Glutamatergic neuron (in vitro differentiated cells): ENCODE measurements at places on chromosomes 11 and 22. TPM values are rescaled to one million over a fixed set of nuclear protein-coding genes. Genes with fewer than 3 reads are reported as not detected.

TMA7B gene
- total RNA-seq = not detected

DNA sequence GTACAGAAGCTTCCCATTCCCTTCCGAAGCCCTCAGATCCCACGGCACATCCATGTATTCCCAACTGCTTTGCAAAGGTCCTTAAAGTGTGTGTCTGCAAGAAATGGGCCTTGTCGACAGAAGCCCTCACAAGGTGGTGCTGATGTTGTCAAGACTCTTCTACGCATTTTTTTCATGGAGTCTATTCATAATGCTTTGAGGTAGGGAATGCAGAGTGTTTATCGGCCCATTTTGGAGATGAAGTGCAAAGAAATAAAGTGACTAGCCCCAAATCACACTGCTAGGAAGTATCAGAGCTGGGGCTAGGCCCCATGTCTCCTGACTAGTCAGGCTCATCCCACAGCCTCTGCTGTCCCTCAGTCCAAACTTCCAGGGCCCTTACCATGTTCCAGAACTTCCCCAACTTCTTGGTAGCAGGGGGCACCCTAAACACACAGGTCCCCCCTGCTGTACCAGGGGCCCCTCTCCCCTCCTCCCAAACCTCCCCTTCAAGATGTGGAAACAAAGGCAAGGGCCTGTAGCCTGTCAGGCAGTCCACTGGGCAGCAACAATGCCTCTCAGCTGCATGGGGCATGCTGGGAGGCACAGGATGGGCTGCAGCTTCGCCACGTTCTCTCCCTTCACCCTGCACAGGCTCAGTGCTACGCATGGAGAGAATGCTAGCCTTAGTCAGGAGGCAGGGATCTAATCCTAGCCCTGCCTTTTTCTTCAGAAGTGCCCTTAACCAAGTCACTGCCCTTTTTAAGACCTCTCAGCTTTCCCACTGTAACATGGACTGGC is 7.8 kb downstream of the IL18BP start:
- peak overlapping the region; percentile 52 for H3K27ac ChIP-seq
- no peak for DNase-seq
- peaks cover 5% of the 10 kb centered on the region for H3K36me3 ChIP-seq
- H3K4me3 ChIP-seq = no peak overlapping the region
- H3K4me1 ChIP-seq = peaks cover 21% of the 10 kb centered on the region

GRCh38 chr11:104163100-104164027 is 583 bp downstream of the PDGFD start:
- no peaks in the 10 kb centered on the region for H3K36me3 ChIP-seq
- no peak for DNase-seq
- H3K4me1 ChIP-seq = peaks cover 3% of the 10 kb centered on the region
- no peaks in the 10 kb centered on the region for H3K27me3 ChIP-seq
- no peak overlapping the region for H3K27ac ChIP-seq

- peak overlapping the region; percentile 88 for H3K27ac ChIP-seq
- H3K27me3 ChIP-seq = peaks cover 10% of the 10 kb centered on the region
- no peak for DNase-seq
- H3K36me3 ChIP-seq = no peaks in the 10 kb centered on the region
Measured at GRCh38 chr11:65569164-65569972, 909 bp upstream of the ZNRD2 start.

GRCh38 chr11:130204703-130205095 is 45.1 kb downstream of the ST14 start:
- DNase-seq = no peak
- H3K27me3 ChIP-seq = peaks cover 4% of the 10 kb centered on the region
- H3K4me3 ChIP-seq = no peak overlapping the region
- H3K4me1 ChIP-seq = no peaks in the 10 kb centered on the region
- no peak overlapping the region for H3K27ac ChIP-seq
- H3K36me3 ChIP-seq = peaks cover 6% of the 10 kb centered on the region

- DNase-seq = no peak
- H3K27ac ChIP-seq = no peak overlapping the region
- H3K36me3 ChIP-seq = no peaks in the 10 kb centered on the region
- no peak overlapping the region for H3K4me3 ChIP-seq
- peaks cover 6% of the 10 kb centered on the region for H3K4me1 ChIP-seq
Measured at GRCh38 chr11:19332476-19332875, 91.7 kb upstream of the E2F8 start.

TPH1 gene
- 0.83 TPM for total RNA-seq

- no peak overlapping the region for H3K4me3 ChIP-seq
- H3K36me3 ChIP-seq = peaks cover 31% of the 10 kb centered on the region
- no peak overlapping the region for H3K27ac ChIP-seq
- peaks cover 9% of the 10 kb centered on the region for H3K27me3 ChIP-seq
- no peaks in the 10 kb centered on the region for H3K4me1 ChIP-seq
- DNase-seq = no peak
Measured at GRCh38 chr22:44913198-44913983, 96.4 kb downstream of the PHF21B start.

UPK3A gene
- total RNA-seq = not detected

DNA sequence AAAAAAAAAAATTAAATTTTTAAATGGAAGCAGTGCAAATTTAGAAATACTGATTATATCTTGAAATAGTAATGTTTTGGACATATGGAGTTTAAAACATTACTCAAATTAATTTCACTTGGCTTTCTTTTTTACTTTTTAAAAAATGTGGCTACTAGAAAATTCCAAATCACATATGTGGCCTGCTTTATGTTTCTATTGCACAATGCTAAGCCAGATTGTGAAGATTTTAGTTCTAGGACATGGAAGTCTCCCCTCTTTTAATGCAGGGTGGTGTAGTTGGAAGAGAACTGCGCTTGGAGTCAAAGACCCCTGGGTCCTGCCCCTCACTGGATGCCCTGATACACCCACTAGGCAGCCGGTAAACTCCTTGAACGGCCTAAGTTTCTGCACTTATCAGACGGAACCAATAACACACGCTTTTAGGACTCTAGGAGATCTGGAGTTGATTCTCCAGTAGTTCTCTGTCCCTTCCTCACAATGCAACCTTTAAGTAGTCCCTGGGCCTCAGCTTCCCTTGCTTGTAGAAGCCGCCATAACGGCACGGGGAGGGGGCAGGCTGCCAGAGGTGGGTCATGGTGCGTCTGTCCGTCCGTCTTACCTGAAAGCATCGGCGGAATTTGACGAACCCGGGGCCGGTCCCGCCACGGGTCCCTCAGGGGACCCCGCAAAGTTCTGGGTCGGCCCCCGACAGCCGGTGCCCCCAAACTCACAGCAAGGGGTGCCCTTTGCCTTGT is 505 bp downstream of the FAM227A start:
- H3K4me3 ChIP-seq = peak overlapping the region; percentile 91
- no peak for DNase-seq
- H3K27me3 ChIP-seq = no peaks in the 10 kb centered on the region
- H3K4me1 ChIP-seq = peaks cover 4% of the 10 kb centered on the region

- H3K27ac ChIP-seq = no peak overlapping the region
- H3K27me3 ChIP-seq = peaks cover 21% of the 10 kb centered on the region
Measured at GRCh38 chr11:74468936-74469335, 1.6 kb upstream of the KCNE3 start.

GRCh38 chr22:29074276-29074772 is 1.5 kb downstream of the KREMEN1 start:
- peaks cover 19% of the 10 kb centered on the region for H3K4me1 ChIP-seq
- peak overlapping the region; percentile 76 for H3K4me3 ChIP-seq
- no peaks in the 10 kb centered on the region for H3K36me3 ChIP-seq
- no peak overlapping the region for H3K27ac ChIP-seq
- peaks cover 9% of the 10 kb centered on the region for H3K27me3 ChIP-seq

BAIAP2L2 gene
- 28.6 TPM for total RNA-seq

GRCh38 chr11:79744941-79745340 is 304.1 kb upstream of the TENM4 start:
- H3K4me1 ChIP-seq = peaks cover 8% of the 10 kb centered on the region
- H3K27ac ChIP-seq = no peak overlapping the region
- H3K27me3 ChIP-seq = no peaks in the 10 kb centered on the region
- DNase-seq = no peak

GRCh38 chr11:13334034-13334786 is 56.6 kb downstream of the BMAL1 start:
- no peak overlapping the region for H3K4me3 ChIP-seq
- no peak for DNase-seq
- peaks cover 1% of the 10 kb centered on the region for H3K27me3 ChIP-seq
- no peaks in the 10 kb centered on the region for H3K4me1 ChIP-seq

DNA sequence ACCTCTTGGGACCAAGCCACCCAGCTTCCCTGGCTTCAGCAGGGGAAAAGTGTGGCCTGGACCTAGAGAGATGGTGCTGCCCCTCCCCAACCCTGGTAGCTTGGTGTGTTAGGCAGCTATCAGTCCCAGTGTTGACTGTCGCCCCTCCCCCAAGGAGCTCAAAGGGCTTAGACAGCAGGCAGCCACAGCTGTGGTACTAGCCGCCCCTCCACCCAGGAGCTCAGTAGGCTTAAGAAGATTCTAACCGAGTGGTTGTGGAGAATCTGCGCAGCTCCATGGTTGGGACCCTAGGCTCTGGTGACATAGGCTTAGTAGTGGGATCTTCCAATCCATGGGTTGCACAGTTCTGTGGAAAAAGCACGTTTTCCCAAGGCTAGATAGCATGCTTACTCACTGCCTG is 458.4 kb upstream of the LRRC4C start:
- H3K27me3 ChIP-seq = peaks cover 3% of the 10 kb centered on the region
- H3K27ac ChIP-seq = no peak overlapping the region
- no peak overlapping the region for H3K4me3 ChIP-seq
- no peak for DNase-seq
- H3K4me1 ChIP-seq = peaks cover 8% of the 10 kb centered on the region

DNA sequence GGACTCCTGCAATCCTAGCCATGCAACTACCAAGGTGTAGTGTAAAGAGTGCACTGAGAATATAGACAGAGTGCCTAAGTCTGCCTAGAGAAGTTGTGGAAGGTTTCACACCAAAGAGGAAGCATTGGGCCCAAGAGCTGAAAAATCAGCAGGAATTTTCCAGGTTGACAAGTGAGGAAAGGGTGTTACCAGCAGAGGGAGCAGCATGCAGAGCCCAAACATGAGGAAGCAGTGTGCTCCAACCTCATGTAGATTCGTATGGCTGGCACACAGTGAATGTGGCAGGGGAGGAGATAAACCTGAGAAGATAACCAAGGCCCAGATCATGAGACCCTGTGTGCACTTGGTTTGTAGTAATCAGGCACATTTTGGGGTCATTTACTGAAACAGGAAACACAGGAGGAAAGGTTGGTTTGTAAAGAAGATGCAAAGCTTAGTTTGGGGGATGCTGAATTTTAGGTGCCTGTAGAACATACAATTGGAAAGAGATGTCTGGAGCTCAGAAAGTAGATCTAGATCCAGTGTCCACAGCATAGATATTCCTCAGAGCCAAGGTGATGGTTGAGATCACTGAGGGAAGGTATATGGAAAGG is 1.7 kb downstream of the HPX start:
- no peaks in the 10 kb centered on the region for H3K36me3 ChIP-seq
- no peaks in the 10 kb centered on the region for H3K4me1 ChIP-seq
- no peak overlapping the region for H3K27ac ChIP-seq

DNA sequence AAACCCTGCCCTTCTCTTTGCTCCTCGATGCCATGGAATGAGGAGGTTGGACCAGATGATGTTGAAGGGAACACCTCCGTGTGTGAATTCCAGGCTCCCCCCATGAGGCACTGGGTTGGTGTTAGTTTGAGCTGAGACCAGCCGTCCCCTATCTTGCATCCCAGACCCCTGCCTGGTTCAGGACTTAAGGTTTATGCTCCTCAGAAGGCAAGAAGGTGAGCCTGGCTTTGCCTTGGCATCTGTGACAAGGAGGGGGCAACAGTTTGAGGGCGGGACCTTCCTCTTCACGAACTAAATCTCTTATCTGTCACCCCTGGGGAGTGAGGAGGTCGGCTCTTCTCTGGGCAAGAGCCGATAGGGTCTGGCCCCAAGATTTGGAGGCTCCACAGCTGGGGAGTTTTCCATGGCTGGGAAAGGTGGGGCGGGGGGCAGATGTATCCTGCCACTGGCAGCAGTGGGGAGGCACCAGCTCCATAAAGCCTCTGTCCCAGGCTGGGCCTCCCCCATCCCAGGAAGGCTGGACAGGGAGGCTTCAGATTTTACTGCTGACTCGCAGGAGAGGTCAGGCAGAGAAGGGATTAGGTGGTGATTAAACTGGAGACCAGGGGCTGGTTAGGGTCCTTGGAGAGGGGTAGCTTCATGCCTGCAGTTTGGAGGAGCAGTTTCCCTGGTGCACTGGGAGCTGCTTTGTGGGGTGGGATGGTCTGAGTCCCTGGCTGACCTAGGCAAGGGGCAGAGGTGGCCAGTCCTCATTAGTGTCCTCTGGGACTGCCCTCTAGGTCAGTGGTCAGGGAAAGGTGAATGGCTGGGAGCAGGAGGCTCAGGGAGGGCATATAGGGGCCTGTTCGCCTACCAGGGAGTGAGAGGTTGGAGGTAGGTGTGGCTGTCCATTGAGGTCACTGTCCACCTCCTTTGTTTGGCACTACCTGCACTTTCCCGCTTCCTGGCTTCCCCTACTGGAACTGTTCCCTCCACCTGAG is 1.1 kb downstream of the SEC14L2 start:
- no peaks in the 10 kb centered on the region for H3K36me3 ChIP-seq
- H3K27ac ChIP-seq = no peak overlapping the region
- peak overlapping the region; percentile 46 for H3K4me3 ChIP-seq
- H3K27me3 ChIP-seq = peaks cover 15% of the 10 kb centered on the region

GRCh38 chr11:72578051-72578450 is 96.2 kb downstream of the PDE2A start:
- peaks cover 6% of the 10 kb centered on the region for H3K27me3 ChIP-seq
- H3K36me3 ChIP-seq = no peaks in the 10 kb centered on the region
- H3K4me1 ChIP-seq = peaks cover 14% of the 10 kb centered on the region
- H3K4me3 ChIP-seq = no peak overlapping the region
- H3K27ac ChIP-seq = no peak overlapping the region
- no peak for DNase-seq

DNA sequence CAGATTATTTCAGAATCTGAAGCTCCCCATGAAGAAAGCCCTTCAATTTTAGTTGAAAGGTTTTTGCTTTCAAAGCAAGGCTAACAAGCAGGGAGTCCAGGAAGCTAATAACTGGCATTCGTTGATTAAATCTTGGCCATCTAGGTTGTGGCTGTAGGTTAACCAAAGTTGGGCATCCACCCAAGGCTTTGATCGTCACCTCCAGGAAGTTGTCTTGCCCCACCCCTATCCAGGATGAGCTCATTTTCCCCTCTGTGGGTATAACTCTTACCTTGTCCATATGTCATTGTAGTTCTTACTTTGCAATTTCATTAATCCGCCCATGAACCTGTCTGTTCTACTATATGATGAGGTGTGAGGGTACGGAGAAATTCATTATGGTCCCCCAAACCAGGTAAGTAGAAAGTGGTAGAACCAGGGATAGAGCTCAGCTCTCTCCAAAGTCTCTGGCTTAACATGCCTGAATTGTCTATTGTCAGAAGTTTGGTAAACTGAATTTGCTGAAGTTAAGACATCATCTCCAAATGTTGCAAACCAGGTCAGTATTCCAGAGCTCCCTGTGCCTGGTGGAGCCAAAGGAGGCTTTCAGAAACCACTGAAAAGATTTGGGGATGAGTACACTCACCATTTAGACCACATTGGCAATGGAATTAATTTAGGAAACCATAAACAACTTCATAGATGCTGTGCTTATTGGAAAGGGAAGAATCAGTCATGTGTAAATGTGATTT is 97.1 kb downstream of the CD44 start:
- H3K4me3 ChIP-seq = no peak overlapping the region
- H3K4me1 ChIP-seq = no peaks in the 10 kb centered on the region
- no peak for DNase-seq
- H3K27me3 ChIP-seq = no peaks in the 10 kb centered on the region
